GOT3 (cell line): ENCODE measurements at places on chromosomes 6 and 20.

GRCh38 chr20:50415516-50416268 lies 94.5 kb upstream of the PTPN1 start:
- peak; percentile 52 for DNase-seq

GRCh38 chr6:12051861-12052368 lies 39.8 kb downstream of the HIVEP1 start:
- DNase-seq = no peak

DNA sequence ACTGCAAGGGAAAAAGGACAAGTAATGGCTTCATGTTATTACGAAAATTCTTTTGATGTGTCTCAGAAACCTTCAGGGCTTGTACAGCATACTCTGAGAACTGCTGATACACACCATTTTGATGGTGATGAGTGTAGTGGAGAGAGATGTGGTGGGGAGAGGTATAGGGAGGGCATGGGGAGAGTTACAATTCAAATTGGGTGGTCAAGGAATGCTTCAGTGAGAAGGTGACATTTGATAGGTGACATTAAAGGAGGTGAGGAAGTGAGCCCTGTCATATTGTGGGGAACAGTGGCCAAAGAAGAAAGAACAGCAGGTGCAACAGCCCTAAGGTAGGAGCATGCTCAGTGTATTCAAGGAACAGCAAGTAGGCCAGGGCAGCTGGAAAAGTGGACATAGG lies 318.9 kb downstream of the CLIC5 start:
- DNase-seq = no peak

GRCh38 chr20:54219751-54220426 lies 12.0 kb downstream of the PFDN4 start:
- no peak for DNase-seq

GRCh38 chr6:161788531-161788930 lies 514.7 kb upstream of the AGPAT4 start:
- DNase-seq = no peak
